RWPE2 (cell line): ENCODE measurements at places on chromosomes 1 and 21.

- H3K36me3 ChIP-seq, result peaks cover 11% of the 10 kb centered on the region
- no peak for DNase-seq
- H3K27ac ChIP-seq, result peak overlapping the region; percentile 6
- peaks cover 8% of the 10 kb centered on the region for H3K4me1 ChIP-seq
These were observed 6.9 kb downstream of the USP48 start for GRCh38 chr1:21775985-21776562.

- no peaks in the 10 kb centered on the region for H3K36me3 ChIP-seq
- no peaks in the 10 kb centered on the region for H3K4me1 ChIP-seq
- DNase-seq, result no peak
- no peak overlapping the region for H3K4me3 ChIP-seq
- H3K27ac ChIP-seq, result no peak overlapping the region
These were observed 1102.8 kb downstream of the BRINP3 start for GRCh38 chr1:189374816-189375215.

DNA sequence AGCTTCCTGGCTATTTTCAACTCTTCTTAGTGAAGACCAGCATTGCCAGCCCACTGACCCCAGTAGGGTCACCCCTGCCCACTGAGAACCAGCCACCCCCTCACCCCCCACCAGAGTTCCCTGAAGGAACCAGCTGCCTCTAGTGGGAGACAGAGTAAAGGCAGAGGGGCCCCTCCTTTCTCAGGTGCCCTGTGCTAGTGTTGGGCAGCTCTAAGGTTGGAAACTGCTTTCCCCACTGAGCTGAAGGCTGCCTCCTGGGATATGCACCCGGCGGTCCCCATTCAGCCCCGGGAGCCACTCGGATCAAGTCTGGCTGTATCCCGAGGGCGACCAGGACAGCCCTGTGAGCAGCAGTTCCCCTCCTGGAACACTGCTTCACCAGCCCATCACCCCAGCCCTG, 111.0 kb downstream of the PGBD5 start:
- H3K4me3 ChIP-seq, result no peak overlapping the region
- H3K27ac ChIP-seq, result no peak overlapping the region
- H3K27me3 ChIP-seq, result no peaks in the 10 kb centered on the region

DNA sequence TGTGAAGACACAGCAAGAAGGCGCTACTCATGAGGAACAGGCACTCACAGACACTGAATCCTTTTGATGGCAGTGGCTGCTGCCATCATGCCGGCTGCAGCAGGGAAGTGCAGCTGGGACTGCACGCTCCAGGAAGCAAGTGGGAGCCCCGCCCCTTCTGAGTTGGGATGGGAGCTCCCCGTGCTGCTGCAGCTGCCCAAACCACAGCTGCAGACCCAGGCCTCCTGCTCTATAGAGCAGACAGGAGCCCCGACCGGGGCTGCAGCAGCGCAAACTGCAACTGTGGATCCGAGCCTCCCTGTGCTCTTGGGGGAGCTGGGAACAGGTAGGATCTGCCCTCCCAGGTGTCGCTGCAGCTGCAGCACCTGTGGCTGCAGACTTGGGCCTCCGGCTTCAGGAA, 65.2 kb upstream of the MARK1 start:
- H3K4me1 ChIP-seq, result no peaks in the 10 kb centered on the region
- H3K36me3 ChIP-seq, result no peaks in the 10 kb centered on the region
- H3K27ac ChIP-seq, result no peak overlapping the region
- no peak overlapping the region for H3K4me3 ChIP-seq
- no peak for DNase-seq

DNA sequence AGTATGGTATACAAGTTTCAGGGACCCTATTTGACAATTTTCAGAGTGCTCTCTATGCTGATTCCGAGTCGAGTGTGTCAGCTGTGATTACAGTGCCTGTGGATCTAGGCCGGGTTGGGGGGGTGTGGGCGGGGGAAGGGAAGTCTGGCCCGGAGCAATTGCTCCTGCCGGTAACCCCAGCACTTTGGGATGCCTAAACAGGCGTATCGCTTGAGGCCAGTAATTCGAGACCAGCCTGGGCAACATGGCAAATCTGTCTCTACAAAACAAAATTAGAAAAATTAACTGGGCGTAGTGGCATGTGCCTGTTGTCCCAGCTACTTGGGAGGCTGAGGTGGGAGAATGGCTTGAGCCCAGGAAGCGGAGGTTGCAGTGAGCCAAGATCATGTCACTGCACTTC, 1.6 kb upstream of the IL10RB start:
- no peak overlapping the region for H3K27ac ChIP-seq
- no peaks in the 10 kb centered on the region for H3K36me3 ChIP-seq
- no peak for DNase-seq

DNA sequence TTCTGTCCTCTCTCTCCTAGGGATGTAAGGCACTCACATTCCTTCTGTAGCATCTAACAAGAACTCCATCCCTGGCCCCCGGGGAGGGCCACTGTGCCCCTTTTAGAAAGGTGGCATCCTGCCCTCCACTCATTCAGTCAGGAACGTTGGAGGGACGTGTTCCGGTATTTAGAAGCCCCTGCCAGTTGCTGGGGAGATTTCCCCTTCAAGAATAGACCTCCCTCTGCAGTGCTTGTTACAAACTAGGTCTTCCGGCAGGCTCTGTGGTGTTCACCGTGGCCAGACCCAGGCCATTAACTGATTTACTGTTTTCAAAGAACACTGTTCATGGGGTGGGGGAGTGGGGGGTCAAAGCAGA, 779 bp downstream of the PCP4L1 start:
- no peak overlapping the region for H3K4me3 ChIP-seq
- H3K27ac ChIP-seq, result no peak overlapping the region
- no peaks in the 10 kb centered on the region for H3K36me3 ChIP-seq
- no peak for DNase-seq
- peaks cover 9% of the 10 kb centered on the region for H3K4me1 ChIP-seq
- H3K27me3 ChIP-seq, result peaks cover 9% of the 10 kb centered on the region

- DNase-seq, result no peak
- no peak overlapping the region for H3K27ac ChIP-seq
- no peaks in the 10 kb centered on the region for H3K36me3 ChIP-seq
- no peaks in the 10 kb centered on the region for H3K4me1 ChIP-seq
- no peak overlapping the region for H3K4me3 ChIP-seq
These were observed 1.3 kb upstream of the CCSAP start for GRCh38 chr1:229344139-229344538.

DNA sequence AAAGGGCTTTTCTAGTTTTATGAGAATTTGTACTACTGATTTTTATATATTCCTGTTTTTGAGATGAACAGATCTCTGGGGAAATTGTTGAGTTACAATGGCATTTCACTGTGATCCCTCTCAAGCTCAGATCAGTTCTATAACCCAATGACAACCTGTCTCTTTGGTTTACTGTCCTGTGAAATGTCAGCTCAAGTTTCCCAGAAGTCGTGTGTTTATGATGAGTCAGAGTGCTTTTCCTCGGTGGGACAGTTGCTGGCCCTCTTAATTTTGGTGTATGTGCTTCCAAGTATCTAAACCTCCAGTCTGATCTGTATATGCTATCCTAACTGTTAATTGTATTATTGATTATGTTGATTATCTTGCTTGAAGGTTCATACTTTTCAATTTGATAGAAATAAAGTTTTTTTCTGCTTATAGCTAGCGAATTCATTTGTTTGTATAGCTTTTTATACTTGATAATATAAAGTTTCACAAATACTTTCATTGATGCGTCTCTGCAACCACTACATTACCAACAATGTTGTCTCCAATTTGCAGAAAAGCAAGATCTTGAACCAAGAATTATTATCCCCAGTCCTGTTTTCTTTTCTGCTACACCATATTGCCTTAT, 77.5 kb upstream of the DNAJC6 start:
- no peak overlapping the region for H3K4me3 ChIP-seq
- H3K36me3 ChIP-seq, result peaks cover 4% of the 10 kb centered on the region; the same call in 1 of the 2 replicates
- no peak for DNase-seq
- H3K27me3 ChIP-seq, result no peaks in the 10 kb centered on the region

DNA sequence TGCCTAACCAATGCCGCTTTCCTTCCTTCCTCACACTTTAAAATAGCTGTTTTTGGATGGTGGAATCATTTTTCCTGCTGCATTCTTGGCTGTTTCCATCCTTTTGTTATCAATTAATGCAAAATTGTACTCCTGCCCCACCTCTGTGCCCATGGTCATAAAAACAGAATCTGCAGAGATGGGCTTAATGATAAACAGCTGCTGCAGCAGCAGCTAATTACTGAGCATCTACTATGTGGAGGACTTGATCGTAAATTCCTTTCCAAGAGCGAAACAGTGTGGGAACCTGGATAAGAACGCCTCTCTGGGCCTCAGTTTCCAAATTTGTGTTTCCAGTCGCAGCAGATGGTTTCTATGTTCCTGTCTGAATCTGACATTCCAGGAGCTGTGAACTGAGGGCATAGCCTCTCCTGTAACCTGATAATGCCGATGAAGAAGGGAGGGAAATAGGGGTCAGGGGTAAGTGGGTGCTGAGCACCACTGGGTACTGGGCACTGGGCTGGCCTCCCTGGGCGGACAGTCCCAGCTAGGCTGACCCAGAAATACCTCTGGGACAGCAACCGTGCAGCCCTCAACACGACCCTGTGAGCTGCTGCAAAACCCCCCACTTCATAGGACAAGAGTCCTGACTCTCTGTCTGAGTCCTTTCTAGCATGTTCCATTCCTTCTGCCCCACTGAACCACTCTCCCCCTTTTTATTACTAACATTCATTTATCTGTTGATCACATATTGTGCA, 121.7 kb downstream of the DMRTB1 start:
- H3K27ac ChIP-seq, result no peak overlapping the region
- H3K27me3 ChIP-seq, result no peaks in the 10 kb centered on the region

- no peak overlapping the region for H3K4me3 ChIP-seq
- H3K27ac ChIP-seq, result no peak overlapping the region
- H3K4me1 ChIP-seq, result no peaks in the 10 kb centered on the region
- H3K36me3 ChIP-seq, result no peaks in the 10 kb centered on the region
- no peak for DNase-seq
These were observed 74.0 kb downstream of the MAB21L3 start for GRCh38 chr1:116185161-116185701.

- H3K27me3 ChIP-seq, result no peaks in the 10 kb centered on the region
- no peaks in the 10 kb centered on the region for H3K36me3 ChIP-seq
- H3K27ac ChIP-seq, result peak overlapping the region; percentile 58
- peak overlapping the region; percentile 92 for H3K4me3 ChIP-seq
These were observed 819 bp upstream of the GPR3 start for GRCh38 chr1:27391511-27392095.

DNA sequence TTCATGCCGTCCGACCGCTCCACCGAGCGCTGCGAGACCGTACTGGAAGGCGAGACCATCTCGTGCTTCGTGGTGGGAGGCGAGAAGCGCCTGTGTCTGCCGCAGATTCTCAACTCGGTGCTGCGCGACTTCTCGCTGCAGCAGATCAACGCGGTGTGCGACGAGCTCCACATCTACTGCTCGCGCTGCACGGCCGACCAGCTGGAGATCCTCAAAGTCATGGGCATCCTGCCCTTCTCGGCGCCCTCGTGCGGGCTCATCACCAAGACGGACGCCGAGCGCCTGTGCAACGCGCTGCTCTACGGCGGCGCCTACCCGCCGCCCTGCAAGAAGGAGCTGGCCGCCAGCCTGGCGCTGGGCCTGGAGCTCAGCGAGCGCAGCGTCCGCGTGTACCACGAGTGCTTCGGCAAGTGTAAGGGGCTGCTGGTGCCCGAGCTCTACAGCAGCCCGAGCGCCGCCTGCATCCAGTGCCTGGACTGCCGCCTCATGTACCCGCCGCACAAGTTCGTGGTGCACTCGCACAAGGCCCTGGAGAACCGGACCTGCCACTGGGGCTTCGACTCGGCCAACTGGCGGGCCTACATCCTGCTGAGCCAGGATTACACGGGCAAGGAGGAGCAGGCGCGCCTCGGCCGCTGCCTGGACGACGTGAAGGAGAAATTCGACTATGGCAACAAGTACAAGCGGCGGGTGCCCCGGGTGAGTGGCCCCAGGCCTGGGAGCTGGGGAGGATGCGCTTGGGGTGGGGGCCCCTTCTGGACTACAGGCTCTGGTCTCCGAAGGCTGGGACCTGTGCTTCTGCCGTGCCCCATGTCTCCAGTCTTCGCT, 1.1 kb downstream of the SKI start:
- H3K27me3 ChIP-seq, result no peaks in the 10 kb centered on the region
- H3K4me1 ChIP-seq, result peaks cover 9% of the 10 kb centered on the region
- peak overlapping the region; percentile 80 for H3K4me3 ChIP-seq
- DNase-seq, result no peak
- peak overlapping the region; percentile 90 for H3K27ac ChIP-seq
- H3K36me3 ChIP-seq, result peaks cover 9% of the 10 kb centered on the region; the same call in 1 of the 2 replicates

- no peaks in the 10 kb centered on the region for H3K4me1 ChIP-seq
- H3K36me3 ChIP-seq, result peaks cover 7% of the 10 kb centered on the region; the same call in 1 of the 2 replicates
- no peak overlapping the region for H3K4me3 ChIP-seq
- no peak overlapping the region for H3K27ac ChIP-seq
- no peaks in the 10 kb centered on the region for H3K27me3 ChIP-seq
- DNase-seq, result no peak
These were observed 18.0 kb downstream of the TRIM33 start for GRCh38 chr1:114492978-114493377.

DNA sequence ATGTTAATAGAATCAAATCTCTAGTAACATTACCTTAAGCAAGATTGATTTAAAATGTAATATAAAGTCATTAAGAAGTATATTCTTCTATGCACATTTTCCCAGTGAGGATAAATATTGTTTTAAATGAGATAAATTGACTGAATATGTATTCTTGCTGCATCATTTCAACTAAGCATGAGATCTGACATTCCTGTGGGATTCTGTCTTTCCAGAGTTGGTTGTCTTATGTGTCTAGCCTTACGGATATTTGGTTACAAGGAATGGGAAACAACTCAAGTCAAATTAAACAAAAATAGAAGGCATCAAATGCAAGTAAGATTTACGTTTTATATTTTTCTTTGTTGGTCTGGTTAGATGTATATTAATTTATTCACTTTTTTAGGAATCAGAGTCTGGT, 287.5 kb downstream of the PTGER3 start:
- H3K36me3 ChIP-seq, result no peaks in the 10 kb centered on the region
- H3K4me1 ChIP-seq, result no peaks in the 10 kb centered on the region
- no peak overlapping the region for H3K27ac ChIP-seq
- H3K27me3 ChIP-seq, result no peaks in the 10 kb centered on the region
- no peak for DNase-seq

GRCh38 chr1:27136998-27137542, 17.9 kb downstream of the SLC9A1 start:
- H3K36me3 ChIP-seq, result peaks cover 45% of the 10 kb centered on the region
- DNase-seq, result no peak
- peaks cover 19% of the 10 kb centered on the region for H3K4me1 ChIP-seq
- H3K27ac ChIP-seq, result no peak overlapping the region
- no peak overlapping the region for H3K4me3 ChIP-seq

GRCh38 chr1:211965108-211965805, 70.1 kb downstream of the INTS7 start:
- peaks cover 4% of the 10 kb centered on the region; the same call in 1 of the 2 replicates for H3K36me3 ChIP-seq
- no peak overlapping the region for H3K4me3 ChIP-seq
- no peaks in the 10 kb centered on the region for H3K4me1 ChIP-seq

GRCh38 chr21:41897047-41897669, 18.0 kb upstream of the PRDM15 start:
- H3K4me3 ChIP-seq, result no peak overlapping the region
- H3K27ac ChIP-seq, result no peak overlapping the region
- H3K36me3 ChIP-seq, result peaks cover 26% of the 10 kb centered on the region
- peaks cover 4% of the 10 kb centered on the region for H3K4me1 ChIP-seq

GRCh38 chr1:56968878-56969495, 3.2 kb upstream of the C8B start:
- H3K4me1 ChIP-seq, result no peaks in the 10 kb centered on the region
- no peaks in the 10 kb centered on the region for H3K27me3 ChIP-seq
- no peaks in the 10 kb centered on the region for H3K36me3 ChIP-seq
- H3K27ac ChIP-seq, result no peak overlapping the region
- no peak for DNase-seq

- H3K27ac ChIP-seq, result peak overlapping the region; percentile 95
- no peak for DNase-seq
- H3K4me3 ChIP-seq, result no peak overlapping the region
- peaks cover 56% of the 10 kb centered on the region for H3K36me3 ChIP-seq
These were observed 80.2 kb upstream of the MACF1 start for GRCh38 chr1:39124282-39124681.
